NCI-H2081 (cell line): ENCODE measurements at places on chromosomes 7 and 10.

DNA sequence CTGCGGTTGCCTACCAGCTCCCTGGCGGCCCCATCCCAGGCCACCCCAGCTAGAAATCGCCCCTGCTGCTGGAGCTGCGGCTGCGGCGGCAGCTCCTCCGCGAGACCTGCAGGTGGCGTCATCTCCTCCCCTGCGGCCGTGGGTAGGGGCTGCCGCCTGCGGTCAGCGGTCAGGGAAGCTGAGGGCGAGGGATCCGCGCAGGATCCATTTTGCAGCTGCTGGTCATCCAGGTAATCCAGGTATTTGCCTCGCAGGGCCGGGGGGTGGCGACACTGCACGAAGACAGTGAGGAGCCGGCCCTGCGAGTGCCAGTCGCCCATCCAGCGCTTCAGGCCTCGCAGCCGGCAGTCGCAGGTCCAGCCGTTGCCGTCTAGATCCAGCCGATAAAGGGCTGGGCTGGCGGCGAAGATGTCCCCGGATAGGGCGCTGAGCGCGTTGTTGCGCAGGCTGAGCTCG, 1.5 kb downstream of the TRIL start:
- no peak for DNase-seq

DNA sequence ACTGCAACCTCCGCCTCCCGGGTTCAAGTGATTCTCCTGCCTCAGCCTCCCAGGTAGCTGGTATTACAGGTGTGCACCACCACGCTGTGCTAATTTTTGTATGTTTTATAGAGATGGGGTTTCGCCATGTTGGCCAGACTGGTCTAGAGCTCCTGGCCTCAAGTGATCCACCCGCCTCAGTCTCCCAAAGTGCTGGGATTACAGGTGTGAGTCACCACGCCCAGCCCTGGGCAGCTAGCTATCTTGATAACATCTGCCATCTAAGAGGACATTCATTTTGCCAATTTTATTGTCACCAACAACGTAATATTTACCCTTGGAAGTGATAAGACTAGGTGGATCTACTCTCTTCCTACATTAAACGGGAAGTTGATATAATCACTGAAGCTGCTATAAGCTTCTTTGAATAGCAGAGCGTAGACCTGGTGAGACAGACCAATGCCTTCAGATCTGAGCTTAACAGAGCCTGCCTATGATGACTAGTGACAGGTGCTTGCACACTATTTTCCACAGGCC, 39.7 kb upstream of the SLC35B4 start:
- no peak for DNase-seq

- DNase-seq: no peak
These were observed 50.6 kb upstream of the TES start for GRCh38 chr7:116159711-116160110.

DNA sequence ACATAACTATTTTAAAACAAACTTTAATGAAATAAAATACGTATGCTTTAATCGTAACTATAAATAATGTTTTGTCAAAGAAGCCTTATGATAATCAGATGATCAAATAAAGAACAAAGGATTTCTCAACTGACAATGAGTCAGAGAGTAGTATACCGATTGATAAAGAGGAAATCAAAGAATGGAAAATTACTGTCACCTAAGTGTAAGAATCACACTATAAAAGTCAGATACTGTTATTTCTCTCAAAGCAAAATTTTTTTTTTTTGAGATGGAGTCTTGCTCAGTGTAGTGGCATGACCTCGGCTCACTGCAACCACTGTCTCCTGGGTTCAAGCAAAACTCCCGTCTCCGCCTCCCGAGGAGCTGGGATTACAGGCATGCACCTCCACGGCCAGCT, 18.8 kb downstream of the DNAJC2 start:
- no peak for DNase-seq

DNA sequence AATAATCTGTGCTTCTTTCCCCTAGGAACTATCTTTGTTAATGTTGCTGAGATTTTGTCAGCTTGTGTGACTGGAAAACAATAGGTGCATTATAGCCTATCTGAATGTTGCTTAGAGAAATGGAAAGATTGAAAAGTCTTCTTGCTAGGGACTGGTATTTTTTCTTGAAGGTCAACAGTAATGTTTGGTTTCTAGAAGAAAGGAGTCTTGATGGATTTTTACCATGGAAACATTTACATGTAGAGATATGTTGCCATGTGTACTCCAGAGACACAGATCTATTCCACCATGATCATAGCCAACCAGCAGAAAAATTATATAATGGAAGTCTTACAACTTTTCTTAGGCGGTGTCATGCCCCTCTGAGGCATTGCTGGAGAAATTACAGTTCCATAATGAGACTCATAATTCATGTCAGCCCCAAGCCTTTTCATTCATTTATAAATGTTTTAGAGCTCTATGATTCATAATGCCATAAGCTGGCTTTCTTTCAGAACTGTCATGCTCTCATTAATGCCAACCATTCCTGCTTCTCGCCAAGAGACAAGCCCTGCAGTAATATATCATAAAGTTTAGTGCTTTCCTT, 175.1 kb upstream of the PTPRZ1 start:
- no peak for DNase-seq

GRCh38 chr10:102399217-102400021, 3.9 kb downstream of the NFKB2 start:
- peak; percentile 80 for DNase-seq

DNA sequence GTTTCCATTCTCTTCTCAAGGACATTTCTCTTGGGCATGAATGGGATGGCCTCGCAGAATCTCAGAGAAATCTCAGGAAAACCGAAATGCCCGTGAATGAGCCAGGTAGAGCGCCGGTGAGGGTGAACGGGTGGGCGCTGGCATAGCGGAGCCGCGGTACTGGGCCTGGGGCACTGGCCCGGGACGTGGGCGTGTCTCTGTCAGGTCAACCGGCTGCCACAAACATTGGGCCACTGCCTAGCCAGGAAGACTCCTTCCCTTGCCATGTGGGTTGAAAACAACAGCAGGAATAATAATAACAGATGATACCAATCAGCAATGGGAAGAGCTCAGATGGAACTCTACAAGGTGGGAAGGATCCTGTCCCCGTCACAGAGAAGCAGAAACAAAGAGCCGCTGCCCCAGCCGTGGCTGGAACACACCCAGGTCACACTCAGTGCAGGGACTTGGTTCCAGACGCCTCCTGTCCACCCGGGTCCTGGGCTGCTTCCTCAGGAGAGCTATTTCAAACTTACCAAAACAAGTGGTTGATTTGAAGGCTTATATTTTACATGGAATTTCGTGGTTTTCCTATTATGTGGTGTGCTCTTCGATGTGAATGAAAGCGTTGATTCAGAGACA, 51.1 kb upstream of the EBF3 start:
- DNase-seq: no peak

- no peak for DNase-seq
These were observed 601.9 kb upstream of the GALNT17 start for GRCh38 chr7:70529914-70530585.

- DNase-seq: no peak
These were observed 627.1 kb upstream of the FZD8 start for GRCh38 chr10:36269222-36269621.

- DNase-seq: no peak
These were observed 4.6 kb downstream of the HOXA4 start for GRCh38 chr7:27125986-27126394.

DNA sequence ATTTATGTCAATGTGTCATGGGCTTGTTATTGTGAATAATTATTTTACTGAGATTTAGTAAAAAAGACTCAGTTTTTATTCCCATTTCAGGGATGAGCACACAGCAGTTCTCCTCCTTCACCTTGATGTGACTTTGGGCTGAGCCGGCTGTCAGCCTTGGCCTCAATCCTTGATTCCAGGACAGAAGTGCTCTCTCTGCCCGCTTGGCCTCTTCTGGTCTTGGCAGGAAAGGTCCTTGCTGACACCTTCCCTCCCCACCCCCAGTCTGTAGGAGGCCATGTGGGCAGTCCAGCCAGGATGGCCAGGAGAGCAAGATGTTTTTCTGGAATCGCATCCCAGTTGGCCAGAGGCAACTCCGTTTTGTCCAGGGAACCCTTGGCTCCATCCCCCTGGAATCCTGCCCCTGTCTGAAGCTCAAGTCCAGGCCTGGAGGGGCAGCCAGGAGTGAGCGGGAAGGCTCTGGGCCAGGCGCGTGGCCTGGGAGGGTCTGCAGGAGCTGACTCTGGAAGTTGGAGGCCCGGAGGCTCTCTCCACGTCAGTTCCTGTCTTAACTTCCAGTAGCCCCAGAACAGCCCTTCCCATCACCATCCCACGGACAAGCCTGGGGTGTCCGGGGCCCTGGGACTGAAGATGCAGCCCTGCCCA, 100.9 kb downstream of the PDGFA start:
- no peak for DNase-seq

- DNase-seq: no peak
These were observed 41.5 kb upstream of the CXCL12 start for GRCh38 chr10:44426247-44427034.

GRCh38 chr7:116062666-116063065, 32.1 kb upstream of the TFEC start:
- no peak for DNase-seq

DNA sequence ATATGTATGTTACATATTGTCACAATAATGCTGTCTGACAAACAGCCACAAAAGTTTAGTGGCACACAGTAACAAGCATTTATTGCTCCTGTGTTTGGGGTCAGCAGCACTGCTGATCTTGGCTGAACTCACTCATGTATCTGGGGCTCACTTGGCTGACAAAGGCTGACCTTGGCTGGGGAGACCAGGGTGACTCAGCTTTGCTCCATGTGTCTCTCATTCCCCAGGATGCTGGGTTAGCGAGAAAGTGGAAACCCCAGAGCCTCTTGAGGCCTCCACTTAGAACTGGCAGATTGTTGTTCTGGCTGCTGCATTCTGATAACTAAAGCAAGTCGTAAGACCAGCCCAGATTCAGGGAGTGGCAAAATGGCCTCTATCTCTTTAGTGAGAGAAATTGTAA, 217.3 kb upstream of the HABP2 start:
- DNase-seq: no peak

- no peak for DNase-seq
These were observed 117.2 kb downstream of the SRI start for GRCh38 chr7:88102675-88103074.

- no peak for DNase-seq
These were observed 689 bp upstream of the SMARCD3 start for GRCh38 chr7:151249034-151249731.

DNA sequence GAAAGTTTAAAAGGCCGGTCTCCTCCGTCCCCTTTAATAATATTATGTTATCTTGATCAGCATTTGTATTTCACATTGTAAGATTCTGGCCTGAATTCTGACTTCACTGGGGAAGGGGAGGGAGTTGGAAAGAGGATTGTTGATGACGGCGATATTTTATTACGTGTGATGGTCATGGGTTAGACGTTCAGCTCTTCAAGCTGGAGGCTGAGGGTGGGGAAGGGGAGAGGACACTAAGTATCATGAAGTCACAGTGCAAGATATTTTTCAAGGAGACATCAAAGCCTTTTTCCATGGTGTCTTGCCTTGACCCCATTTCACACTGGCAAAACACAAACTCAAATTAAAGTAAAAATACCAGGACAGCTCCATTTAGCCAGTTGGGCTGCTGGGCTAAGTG, 126.7 kb downstream of the WDR11 start:
- DNase-seq: no peak

DNA sequence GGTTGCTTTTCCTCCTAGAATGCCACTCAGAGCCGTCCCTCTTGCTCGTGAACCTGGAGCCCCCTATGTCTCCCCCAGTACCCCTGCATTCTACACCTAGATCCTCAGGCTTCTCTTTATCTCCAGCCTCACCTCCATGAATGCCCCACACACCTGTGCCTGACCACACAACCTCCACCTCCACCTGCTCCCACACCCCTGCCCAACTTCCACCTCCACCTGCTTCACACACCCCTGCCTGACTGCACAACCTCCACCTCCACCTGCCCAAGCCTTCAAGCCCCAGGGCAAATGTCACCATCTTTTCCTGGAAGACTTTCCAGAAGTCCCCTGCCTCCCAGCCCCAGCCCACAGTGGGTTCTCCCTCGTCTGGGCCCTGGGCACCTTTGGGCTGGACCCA, 6.9 kb upstream of the LFNG start:
- DNase-seq: no peak

DNA sequence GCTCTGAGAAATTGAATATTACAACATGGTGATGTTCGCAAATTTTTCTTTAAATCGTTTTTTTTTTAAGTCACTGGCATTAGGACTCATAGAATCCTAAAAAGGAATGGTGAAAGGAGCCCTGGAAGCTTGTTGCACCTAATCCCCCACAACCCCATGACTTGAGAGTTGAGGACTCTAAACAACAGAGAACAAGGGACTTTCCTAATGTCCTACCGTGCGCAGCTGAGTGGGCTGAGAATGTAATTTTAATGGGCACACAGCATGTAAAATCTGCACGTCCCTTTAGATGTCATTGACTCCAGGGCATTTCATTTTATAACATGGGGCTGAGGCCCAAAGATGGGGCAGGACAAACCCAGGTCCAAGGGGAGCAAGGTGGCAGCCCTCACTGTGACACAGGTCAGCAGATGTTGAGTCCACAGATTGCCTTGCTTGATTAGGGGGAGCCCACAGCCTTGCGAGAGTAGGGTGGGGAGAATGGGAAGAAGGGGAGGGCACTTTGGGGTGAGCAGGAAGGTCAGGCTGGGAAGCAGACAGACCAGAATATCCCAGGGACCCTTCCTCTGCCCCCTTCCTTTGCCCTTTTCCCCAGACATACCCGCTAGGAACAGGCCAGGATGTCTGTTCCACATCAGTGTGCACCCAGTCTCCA, 208.4 kb upstream of the ZMIZ1 start:
- DNase-seq: no peak

GRCh38 chr7:54697659-54698186, 61.3 kb downstream of the SEC61G start:
- no peak for DNase-seq

DNA sequence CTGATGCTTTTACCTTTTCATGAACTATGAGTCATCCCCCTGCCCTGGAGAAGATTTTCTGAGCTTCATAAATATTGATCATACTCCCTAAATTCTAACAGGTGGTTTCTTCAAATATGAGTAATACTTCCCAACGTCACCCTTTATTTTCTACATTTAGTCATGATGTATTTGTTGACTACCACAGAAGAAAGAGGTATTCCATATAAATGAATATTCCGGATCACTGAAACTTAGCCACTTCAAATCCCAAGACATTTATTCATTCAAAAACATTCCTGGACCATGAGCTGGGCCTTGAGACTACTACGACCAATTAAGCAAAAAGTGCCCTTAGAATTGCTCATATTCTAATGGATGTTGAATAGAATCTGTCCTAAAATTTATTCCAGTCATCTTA, 395.8 kb upstream of the NPVF start:
- DNase-seq: no peak
